Renal cortical epithelial cell (primary cell): ENCODE measurements at places on chromosomes 11 and 22. TPM values are rescaled to one million over a fixed set of nuclear protein-coding genes. Genes with fewer than 3 reads are reported as not detected.

GRCh38 chr22:39935612-39936011, 24.6 kb upstream of the TMA7B start:
- no peak for DNase-seq

- no peak for DNase-seq
These were observed 6.2 kb upstream of the ALX4 start for GRCh38 chr11:44315947-44316658.

The LRRN4CL gene
- total RNA-seq = 0.17 and 0.25 TPM in 2 replicates

The MYH9 gene
- 1,031 and 1,268 TPM in 2 replicates for total RNA-seq

The OR6A2 gene
- 0.50 TPM in 1 of 2 replicates, not detected in the other for total RNA-seq
